ENCODE measurements at places on chromosomes 2 and 18.

DNA sequence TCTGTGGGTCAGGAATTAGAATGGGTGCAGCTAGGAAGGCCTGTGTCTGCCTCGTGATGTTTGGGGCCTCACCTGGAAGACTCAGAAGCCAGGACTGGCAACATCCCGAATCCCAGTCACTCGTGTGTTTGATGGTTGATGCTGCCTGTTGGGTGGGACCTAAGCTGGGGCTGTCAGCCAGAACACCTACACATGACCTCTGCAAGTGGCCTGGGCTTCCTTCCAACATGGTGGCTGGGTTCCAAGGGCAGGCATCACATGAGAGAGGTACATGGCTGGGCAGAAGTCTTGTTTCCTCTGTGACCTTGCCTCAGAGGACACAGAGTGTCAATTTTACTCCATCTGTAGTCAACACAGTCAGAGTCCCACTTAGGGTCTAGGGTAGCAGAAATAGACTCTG, 177.8 kb downstream of the GBX2 start:
- DNase-seq, result no peak

DNA sequence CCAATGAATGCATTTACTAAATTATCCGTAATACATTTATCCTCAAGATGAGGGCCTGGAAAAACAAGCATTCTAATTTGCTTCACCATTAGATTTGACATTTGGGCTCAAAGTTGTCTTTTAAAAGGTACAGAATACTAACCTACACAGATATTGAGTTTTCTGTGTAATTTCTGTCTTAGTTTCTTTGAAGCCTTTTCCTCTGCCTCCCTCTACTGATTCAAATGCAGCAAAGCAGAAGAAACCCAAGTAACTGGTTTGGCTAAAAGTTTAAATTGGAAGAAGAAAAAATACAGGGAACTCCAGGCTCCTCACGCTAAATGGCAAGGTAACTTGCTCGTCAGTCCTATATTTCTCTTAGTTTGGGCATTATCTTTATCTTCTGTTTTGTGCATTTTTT, 53.3 kb upstream of the SLC5A7 start:
- no peak for DNase-seq

DNA sequence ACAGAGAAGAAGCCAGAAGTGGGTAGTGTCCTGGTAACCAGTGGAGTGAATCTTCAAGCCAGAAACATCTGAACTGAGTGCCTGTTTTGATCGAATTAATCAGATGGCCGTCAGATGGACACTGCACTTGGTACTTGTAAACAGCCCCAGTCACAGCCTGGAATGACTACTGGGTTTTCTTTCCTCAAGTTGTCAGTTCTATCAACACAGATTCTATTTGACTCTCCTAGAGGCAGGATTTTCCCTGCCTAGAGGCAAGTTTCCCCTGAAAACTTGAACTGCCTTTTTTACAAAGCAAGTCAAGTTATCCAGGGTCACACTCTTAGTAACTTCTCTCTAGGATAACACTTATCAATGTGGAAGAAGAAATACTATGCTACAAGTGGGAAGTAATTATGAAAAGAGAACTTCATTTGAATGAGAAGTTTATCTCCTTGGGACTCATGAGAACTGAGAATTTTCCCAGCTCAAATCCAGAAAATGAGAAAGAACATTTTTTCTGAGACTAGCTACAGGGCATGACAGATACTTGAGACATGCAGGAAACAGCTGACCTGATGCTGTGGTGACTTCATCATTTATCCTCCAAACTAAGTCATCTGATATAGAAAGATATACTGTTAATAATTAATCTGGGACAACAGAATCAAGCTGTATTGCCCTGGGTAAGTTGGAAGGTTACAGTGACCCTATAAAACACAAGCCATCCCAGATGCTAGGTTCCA, 36.0 kb downstream of the SULT1C2 start:
- DNase-seq, result no peak

DNA sequence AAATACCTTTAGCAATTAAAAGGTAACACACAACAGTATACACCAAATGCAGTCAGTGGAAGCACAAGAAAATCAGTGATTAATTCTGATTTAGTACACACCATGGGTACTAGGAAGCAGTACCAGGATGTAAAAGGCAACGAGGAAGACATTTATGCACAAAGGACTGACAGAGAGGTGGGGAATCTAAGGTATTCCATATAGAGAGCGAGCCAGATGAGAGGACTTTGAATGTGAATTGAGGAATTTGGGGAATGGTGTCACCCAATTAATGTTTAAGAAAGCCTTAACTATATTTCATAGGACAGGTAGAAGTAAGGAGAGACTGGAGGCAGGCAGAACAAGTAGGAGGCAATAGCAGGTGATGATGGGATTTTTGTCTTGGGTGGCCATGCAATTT, 11.7 kb downstream of the CPS1 start:
- no peak for DNase-seq

- no peak for DNase-seq
Observed at GRCh38 chr2:127463155-127463991, 45.1 kb downstream of the PROC start.

DNA sequence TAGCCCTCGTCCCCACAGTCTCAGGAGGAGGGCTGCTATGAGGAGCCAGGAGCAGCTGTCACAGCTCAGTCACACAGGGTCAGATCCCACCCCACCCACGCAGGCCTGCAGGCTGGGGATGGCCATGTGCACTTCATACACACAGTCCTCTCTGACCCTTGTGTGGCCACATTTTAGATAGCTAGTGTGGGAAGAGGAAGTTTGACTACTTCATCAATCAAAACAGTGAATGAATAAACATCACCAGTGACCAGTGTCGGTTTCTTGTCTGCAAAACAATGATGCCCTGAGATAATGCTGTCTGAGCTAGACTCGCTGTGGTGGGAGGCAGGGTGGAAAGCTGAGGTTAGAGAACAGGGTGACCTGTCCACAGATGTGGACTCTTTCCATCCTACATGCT, 107.1 kb downstream of the PIEZO2 start:
- no peak for DNase-seq

Data from neural crest cell (in vitro differentiated cells).